ENCODE measurements at places on chromosomes 1 and 21.

GRCh38 chr1:65924471-65924870, 131.8 kb downstream of the PDE4B start:
- no peak for DNase-seq

GRCh38 chr1:12539705-12540579, 78.1 kb downstream of the DHRS3 start:
- no peak for DNase-seq

DNA sequence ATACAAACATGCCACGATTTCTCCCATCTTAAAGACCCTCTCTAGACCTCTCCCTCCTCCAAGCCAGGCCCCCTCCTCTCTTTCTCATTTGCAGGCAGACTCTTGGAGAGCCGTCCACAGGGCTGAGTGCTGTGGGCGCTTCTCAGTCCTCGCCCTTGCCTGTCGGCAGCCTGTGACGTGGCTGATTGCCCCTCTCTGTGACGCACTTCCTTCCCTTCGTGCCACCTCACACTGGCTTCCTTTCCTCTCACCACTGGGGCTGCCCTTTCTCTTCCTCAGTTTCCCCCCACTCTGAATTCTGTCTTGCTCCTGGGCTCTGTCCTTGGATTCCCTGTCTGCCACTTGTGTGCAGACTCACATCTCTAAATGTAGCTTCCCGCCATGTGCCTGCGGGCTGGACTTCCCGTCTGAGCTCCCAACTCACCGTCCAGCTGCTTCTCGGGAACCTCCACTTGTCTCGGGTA, 227.2 kb downstream of the CAMTA1 start:
- no peak for DNase-seq

DNA sequence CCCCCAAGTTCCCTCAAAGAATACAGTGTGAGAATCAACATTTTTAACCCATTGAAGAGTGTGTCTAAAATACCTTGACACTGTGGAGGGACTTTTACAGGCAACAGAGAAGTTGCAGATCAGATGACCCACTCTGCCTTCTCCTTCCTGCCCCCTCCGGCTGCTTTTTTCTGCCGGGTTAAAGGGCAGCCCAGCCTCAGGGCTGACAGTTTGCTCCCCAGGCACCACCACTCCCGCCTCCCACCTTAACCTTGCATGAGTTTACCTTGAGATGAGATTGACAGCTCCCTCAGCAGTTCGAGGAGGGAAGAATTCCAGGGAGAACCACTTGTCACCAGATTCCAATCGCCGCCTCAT, 3.2 kb downstream of the MTHFR start:
- DNase-seq: no peak

- no peak for DNase-seq
Observed at GRCh38 chr1:235806123-235806522, 60.6 kb downstream of the LYST start.

DNA sequence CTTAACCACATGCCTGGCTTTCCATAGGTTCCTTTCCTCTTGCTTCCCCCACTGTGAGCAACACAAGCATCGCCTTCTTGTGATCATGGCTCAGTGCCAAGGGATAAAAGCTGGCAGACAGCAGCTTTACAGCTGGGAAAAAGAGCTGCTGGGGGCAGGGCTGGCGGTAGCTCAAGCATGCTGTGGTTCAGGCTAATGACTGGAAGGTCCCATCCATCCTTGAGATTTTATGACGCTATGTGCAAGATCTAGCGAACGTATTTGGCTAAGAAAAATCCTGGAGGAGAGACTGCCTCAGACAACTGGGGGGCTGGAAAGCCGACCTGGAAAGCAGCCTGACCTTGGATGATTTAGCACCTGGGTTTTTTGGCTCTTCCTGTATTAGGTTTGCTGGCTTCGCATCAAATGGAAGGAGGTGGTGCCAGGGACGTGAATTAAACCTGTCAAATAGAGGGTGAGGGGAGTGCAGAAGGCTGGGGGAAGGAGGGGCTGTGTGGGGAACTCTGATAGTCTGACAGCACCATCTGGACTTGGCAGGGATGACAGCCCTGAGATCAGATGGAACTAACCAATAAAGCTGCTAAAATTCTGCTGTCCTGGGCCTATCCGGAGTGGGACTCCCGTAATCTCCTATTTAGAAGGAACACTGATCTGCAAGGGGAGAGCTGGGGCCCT, 34.8 kb downstream of the ZMYND12 start:
- no peak for DNase-seq

- no peak for DNase-seq
Observed at GRCh38 chr1:214332946-214333798, 52.2 kb downstream of the SMYD2 start.

GRCh38 chr1:115114308-115114707, 25.0 kb upstream of the TSPAN2 start:
- DNase-seq: no peak

Data from stimulated activated CD8-positive, alpha-beta memory T cell treated with anti-CD3 and anti-CD28 coated beads, Interleukin-4, amount 100 ng/mL, for 4 hours (primary cell).